T-helper 2 cell (primary cell): ENCODE measurements at places on chromosomes 4 and X.
A peak's percentile ranks its signal among the peaks of the same experiment; 100 is the strongest.

DNA sequence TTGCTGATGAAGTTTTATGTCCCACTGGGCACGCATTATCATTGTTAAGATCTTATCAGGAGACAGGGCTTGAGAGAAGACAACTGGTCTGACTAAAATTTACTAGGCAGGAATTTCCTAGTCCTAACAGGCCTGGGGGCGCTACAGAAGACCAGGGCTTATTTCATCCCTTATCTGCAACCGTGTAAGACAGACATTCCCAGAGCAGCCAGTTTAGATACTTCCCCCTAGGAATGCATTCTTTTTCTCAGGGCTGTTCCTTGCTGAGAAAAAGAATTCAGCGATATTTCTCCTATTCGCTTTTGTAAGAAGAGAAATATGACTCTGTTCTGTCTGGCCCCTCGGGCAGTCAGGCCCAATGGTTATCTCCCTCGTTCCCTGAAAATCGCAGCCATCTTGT lies 93.8 kb downstream of the TLL1 start:
- DNase-seq: no peak

GRCh38 chr4:86451560-86452330 lies 91.9 kb upstream of the MAPK10 start:
- no peak for DNase-seq

DNA sequence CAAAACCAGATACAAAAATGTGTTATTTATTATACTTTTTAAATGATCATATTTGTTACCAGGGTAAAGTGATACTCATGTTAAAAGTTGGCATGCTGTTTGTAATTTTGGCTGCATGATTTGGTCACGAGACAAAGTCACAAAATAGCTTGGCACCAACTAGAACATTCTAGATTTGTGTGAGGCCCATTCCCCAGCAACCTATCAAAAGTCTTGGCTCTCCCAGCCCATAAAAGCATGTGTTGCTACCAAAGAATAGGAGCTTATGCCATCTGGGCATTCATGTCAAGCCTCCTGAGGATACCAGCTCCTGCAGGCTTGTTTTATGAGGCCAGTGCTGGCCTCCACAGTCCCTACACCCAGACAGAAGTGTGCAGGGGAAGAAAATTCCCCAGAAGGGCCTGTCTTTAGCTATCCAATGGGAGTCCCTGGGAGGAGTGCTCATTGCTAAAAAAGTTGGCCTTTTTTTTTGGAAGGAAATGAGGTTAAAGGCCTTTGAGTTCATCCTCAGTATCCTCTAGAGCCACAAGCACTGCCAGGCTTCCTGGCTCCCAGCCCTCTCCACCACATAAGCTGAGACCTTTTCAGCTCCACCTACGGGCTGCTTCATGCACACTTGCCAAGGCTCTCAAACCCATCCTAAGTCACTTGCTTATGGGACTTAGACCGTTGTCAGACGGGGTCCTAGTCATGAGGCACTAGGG lies 211.9 kb upstream of the EOLA2 start:
- DNase-seq: no peak

DNA sequence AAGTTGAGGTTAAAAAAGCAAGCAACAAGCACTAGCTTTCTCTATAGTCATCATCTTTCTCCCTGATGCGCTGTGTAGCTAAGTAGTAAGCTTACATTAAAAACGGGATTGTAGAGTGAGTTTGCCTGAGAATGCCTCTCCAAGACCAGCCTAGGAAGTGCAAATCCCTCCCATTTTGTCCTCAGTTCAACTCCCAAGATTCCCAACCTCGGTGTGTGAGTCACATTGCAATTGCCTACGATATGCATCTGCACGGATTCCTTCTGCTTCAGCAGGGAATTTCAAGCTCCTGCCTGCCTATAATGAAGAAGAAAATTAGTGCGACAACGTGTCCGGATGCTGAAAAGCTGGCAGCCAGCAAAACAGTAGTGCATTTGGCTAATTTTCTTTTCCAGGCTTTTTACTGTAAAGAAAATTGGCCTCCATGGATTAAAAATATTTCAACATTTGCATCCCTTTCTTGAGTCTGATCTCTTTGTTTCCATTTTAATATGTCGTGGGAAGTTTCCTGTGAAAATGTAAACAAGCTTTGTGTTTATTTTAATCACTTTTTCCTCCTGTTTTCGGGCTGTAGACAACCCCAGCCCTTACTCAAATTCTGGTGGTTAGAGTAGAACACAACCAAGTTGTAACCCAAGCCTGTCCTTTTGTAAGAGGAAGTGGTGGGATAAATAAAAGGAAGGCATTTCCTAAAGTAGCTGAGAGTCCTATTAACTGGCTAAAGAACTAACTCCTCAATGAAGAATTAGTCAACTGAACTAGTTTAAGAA lies 58.4 kb upstream of the TET2 start:
- no peak for DNase-seq

DNA sequence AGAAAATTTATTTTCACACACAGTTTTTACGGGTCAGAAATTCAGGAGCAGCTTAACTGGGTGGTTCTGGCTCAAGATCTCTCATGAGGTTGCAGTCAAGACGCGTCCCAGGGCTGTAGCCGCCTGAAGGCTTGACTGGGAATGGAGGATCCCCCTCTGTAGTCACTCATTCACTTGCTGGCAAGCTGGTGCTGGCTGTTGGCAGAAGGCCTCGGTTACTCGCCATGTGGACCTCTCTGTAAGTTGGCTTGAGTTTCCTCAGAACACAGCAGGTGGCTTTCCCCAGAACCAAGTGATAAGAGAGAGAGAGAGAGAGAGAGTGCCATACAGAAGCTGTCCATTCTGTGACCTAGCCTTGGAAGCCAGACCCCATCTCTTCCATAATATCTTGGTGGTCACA lies 132.8 kb downstream of the DCLK2 start:
- DNase-seq: no peak

DNA sequence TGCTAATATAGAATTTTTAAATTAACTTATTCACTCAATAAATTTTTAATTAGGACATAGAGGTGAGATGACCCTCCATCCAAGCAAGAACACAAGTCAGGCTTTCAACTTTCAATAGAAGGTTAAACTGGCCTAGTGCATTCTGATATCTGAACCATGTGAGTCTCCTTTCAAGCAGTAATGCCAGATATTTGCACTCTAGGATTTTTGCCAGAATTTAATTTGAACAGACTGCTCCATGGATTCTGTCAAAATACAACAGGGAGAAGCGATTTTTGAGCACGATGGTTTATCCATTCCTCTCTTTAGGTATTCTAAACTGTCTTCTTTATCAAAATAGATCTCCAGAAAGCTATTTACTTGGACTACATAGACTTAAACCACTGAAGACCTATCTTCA lies 72.0 kb upstream of the DCLK2 start:
- no peak for DNase-seq

DNA sequence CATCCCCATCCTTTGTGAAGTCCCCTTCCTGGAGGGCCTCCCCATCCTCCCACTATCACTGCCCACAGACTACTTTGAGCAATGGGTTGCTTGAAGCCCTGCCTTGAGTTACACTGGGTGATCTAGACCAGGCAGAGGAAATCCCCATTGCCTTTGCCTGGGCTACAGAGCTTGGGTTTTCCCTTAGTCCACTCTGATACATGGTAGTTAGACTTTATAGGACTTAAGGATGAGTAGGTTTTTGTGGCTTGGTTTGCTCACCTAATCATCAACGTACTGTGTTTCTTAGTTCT lies 56.6 kb downstream of the TMEM131L start:
- DNase-seq: peak; percentile 16

DNA sequence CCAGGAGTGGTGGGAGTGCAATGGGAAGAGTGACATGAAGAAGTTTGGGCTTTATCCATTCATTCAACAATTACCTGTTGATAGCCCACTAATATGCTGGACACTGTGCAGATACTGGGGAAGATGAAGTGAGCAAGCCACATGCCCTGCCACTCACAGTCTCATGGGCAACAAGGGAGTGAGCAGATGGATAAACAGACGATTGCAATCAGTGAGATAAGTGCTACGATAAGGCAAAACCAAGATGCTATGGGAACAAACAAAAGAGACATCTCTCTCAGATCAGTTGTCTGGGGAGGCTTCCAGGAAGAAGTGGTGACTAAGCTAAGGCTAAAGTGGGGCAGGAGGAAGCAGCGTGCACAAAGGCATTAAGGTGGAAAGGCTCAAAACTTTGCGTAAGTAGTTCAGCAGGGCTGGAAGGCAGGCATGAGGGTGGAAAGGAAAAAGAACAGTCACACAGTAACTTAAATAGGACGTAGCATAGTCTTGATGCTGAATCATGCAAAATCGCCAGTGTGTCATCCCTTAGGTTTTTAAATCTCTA lies 31.7 kb downstream of the GAB3 start:
- no peak for DNase-seq

DNA sequence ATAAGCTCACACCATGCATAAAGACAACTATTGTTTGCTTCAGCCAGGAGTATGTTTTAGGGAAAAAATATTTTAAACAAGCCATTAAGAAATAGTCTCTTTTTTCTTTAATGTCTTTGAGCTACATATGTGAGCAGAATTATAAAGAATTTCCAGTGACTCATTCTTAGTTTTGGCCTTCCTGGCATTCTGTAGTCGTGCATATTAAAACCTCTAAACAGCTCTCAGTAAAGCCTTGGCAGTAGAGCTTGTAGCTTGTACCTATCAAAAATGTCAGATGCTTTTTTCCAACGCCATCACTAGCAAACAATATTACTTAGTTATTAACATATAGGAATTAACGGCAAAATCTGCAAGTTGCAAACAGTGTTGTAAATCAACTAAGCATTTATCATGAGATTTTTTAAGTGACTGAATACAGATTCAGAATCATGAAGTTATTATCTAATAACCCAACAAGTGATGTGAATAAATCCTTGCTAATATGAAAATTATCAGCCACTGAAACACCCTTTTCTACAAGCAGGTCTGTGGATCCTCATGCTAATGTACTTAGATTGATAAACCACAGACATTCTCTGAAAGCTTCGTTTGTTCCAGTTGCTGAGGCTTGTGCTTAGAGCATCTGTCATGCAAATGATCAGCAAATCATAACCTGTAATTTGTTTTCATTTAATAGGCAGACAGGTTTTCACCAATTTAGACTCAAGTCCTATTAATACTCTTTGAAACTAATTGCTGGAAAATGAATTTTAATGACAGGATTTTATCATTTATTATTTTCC lies 412.0 kb upstream of the ATOH1 start:
- DNase-seq: no peak

DNA sequence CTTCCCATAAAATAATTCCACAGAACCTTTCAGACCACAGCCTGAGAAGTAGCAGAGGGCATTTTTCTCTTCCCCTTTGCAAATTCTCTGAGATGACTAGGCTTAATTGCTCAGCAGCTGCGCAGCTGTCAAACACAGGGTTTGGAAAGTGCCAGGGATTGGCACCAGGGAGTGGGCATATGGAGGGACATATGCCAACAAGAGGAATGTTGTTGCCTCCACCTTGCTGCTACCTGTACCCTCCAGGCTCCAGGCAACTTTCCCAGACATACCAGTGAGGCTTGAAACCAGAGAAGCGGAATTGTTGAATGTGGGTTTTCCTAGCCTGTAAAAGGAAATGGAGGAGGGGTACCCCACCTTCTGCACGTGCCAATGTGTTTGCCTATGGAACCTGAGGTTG lies 256.2 kb upstream of the GPR101 start:
- no peak for DNase-seq
